NCI-H2107 (cell line): ENCODE measurements at places on chromosomes 3 and 15.

DNA sequence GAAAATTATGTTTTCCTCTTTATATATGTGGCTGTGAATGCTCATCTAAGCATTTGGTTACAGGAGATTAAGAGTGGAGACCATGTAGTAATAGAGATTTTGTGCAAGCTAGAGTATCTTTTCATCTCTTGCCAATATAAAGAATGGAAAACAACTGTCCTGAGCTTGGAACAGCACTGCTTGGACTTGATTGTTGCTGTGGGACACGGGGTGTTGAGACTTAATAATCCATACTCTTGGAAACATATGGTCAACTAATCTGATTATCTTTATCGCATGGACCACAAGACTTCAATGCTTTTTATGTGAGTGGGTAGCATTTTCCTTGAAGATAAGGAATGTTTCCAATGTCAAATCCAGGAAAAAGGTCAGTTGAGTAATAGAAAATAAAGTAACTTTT, 806.3 kb downstream of the DIPK2A start:
- no peak for DNase-seq

GRCh38 chr3:141659821-141660613, 78.1 kb upstream of the RNF7 start:
- DNase-seq, result peak; percentile 51

DNA sequence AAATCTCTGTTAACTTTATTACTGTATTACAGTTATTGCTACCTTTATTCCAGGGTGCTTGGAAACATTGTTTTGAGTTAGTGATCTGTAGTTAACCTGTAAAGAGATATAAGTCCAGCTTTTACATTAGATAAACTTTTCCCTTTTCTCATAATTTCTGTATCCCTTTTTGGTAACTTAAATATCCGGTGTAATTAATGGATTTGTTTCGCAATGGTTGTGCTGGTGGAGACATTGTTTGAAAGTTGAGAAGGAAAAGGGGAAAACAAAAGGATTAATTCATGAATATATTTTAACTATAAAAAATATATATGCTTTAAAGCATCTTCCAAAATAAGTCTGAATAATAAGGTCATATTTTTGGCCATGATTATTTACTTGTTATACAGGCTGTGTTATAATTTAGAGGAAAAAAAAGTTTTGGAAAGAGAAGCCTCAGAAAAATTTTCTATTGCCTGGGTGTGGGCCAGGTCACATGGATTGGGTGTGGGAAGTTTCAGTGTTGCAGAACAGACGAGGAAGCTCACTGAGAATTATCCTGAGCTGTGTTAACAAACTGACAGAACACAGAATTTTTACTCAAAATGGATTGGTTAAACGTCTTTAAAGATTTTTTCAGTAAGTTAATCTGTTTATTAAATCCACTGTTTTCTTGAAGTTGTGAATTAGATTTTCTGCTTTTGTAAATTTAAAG, 27.7 kb upstream of the IL20RB start:
- no peak for DNase-seq

DNA sequence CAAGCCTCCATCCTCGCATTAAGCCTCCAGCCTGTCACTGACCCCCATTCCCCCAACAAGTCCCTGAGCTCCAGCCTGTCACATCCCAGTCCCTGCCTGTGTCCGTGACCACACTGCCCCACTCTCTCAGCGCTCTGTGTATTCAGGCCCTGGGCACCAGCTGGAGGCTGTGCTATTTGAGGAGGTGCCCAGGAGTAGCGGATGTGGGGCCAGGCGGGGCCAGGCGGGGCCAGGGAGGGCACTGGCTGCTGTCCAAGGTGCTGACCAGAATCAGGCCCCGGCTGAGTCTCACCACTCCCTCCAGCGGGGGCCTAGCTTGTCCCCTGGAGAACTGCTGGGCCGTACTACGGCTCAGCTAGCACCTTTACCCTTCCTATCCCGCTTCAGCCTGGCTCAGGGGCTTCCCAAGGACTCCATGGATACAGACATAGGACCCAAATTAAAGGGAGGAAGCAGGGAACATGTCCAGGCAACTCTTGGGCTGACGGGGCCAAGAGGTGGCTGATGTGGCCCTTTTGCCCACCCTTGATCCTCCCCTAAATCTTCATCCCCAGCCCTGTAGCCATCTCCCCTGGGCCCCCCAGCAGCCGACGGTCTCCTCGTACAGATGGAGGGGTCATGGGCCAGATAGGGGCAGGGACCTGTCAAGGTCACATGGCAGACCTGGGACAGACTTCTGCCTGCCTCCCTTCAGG, 1.1 kb downstream of the HHATL start:
- no peak for DNase-seq

- DNase-seq, result no peak
Measured at GRCh38 chr3:101979033-101979432, 129.7 kb downstream of the NFKBIZ start.

GRCh38 chr3:178059119-178059518, 477.1 kb upstream of the KCNMB2 start:
- no peak for DNase-seq

DNA sequence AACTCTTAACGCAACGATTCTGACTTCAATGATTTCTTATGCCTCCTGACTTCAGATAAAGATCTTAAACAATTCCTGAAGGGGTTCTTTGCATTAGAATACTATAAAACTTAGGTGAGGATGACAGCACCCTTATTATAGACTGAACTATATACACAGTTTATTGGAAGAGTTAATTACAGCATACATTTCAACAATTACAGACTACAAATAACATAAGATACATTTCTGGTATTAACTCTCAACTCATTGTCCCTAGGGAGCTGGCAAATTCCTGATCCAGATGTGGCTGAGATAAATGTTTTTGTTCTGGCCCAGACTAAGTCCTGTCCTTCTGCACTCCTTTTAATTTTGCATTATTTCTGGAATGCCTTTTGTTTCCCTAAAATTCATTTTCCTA, 155.5 kb upstream of the TMC3 start:
- DNase-seq, result no peak

DNA sequence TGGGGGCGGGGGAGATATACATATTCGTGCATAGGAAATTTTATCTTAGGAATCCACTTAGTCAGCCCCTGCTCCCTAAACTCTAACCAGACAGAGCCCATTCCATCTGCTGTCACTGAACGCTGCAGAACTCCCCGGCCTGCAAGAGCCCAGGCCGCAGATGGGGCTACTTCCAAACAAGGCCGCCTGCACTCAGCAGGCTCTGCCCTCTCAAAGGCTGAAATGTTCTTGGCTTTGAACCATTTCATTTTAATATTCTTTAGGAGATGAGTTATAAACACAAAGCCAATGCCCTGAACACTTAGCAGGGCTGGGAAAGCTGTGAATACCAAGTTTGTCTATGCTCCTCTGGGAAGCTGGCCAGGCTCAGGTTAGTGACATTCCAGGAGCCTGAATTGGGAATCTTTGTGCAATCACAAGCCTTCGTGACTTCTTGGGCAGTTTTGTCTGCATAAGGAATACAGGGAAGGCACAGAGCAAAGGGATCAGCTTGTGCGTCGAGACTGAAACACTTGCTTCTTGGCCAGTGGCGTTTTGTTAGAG, 65.0 kb downstream of the SYNM start:
- DNase-seq, result no peak

- no peak for DNase-seq
Measured at GRCh38 chr3:50299929-50300680, 900 bp upstream of the HYAL3 start.

GRCh38 chr3:28243424-28244106, 2.1 kb downstream of the CMC1 start:
- no peak for DNase-seq

DNA sequence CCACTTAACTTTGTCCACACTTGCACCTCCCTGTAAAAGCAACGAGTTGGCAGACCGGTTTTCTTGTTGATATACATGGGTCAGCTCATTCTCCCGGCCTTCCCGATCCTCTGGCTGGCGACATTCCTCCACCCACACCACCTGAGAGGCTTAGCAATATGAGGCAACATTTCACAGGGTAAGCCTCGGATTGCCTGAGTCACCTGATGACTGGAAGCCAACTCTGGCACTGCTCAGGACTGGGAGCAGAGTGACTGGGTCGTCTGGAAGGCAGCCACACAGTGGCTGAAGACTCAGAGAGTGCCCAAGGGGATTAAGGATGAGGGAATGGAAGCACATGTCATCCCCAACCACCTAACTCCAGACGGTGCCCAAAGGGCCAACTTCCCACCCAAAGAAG, 9.8 kb downstream of the HOMER2 start:
- DNase-seq, result no peak

DNA sequence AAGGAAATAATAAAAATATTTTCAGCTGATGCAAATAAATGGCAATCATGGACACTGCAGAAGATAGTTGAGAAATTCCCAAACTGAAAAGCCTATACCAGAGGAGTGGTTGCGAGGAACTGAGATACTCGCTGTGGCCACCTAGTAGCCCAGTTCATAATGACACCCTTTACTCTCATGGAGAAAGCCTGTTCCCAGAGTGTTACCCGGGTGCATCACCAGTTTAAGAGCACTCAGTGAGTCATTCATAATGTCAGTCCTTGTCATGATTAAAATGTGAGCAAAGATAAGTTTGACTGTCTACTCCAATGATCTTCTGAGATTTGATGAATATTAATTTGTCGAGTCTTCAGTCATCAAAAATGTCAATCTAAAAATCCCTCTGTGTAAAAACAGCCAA, 138.4 kb upstream of the LRRC3B start:
- no peak for DNase-seq

GRCh38 chr15:58284293-58284692, 146.1 kb downstream of the AQP9 start:
- DNase-seq, result no peak

- no peak for DNase-seq
Measured at GRCh38 chr15:40080104-40080503, 28.6 kb downstream of the BMF start.

DNA sequence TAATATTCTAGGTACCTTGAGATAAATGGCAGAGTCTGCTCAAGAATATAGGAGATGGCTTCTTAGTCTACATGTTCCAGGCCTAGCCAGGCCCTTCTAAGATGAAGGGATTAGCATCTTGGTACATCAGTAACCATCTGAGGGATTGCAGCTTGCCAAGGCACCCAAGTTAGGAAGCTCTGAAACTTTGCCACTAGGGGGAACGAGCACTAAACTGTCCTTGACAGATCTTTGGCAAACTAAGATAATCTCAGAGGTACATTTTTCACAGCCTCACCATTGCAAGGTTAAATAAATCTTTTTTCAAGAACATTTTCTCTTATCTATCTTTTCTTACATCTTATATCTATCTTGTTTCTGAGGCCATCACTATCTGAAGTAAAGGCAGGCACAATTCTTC, 351.2 kb downstream of the RAP2B start:
- DNase-seq, result no peak

GRCh38 chr15:99097441-99098410, 7.2 kb upstream of the SYNM start:
- DNase-seq, result no peak

- no peak for DNase-seq
Measured at GRCh38 chr3:114214542-114215341, 22.6 kb downstream of the ZNF80 start.

DNA sequence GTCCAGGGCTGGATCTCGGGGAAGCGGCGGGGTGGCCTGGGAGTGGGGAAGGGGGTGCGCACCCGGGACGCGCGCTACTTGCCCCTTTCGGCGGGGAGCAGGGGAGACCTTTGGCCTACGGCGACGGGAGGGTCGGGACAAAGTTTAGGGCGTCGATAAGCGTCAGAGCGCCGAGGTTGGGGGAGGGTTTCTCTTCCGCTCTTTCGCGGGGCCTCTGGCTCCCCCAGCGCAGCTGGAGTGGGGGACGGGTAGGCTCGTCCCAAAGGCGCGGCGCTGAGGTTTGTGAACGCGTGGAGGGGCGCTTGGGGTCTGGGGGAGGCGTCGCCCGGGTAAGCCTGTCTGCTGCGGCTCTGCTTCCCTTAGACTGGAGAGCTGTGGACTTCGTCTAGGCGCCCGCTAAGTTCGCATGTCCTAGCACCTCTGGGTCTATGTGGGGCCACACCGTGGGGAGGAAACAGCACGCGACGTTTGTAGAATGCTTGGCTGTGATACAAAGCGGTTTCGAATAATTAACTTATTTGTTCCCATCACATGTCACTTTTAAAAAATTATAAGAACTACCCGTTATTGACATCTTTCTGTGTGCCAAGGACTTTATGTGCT, 527 bp downstream of the B2M start:
- no peak for DNase-seq

DNA sequence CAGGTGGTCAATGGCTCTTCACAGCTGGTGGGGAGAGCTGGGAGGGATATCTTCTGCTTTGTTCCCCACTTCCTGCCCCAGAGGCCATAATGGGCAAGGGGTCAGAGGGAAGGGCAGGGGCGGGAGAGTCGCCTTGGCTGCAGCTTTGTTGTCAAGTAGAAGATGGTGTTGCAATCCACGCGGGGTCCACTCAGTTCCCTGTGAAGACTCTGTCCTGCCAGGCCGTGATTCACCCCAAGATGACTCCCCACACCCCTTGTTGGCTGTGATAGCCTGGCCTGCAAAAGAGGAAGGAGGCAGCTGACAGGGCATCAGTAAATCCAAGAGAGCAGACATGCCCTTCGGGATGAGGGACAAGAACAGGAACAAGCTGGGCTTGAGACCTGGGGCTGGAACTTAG, 6.9 kb downstream of the GALNT15 start:
- DNase-seq, result no peak

GRCh38 chr15:62997441-62997840, 45.1 kb upstream of the TPM1 start:
- DNase-seq, result no peak

DNA sequence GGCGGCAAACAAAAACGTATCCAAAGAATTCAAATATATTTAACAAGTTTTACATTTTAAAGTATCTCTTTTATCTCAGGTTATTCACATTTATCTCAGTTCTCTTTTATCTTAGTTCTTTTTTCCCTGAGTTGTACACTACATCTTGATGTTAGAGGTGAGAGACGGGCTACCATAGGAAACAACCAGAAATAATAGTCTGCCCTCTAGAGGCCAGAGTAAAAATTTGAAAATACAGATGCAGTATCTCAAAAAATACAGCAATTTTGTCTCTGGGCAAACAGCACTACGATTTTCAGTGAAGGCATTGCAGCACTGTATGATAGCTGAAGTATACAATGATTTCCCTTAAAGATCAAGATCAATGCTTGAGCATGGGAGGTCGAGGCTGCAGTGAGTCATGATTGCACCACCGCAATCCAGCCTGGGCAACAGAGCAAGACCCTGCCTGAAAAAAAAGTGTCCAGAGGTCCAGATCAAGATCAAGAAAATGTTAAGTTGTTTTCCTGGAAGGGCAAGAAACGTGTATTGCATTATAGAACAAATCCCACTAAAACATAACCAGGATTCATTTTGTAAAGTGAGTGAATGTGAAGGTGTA, 82.6 kb upstream of the ATP11B start:
- peak; percentile 42 for DNase-seq

GRCh38 chr3:144187531-144188210, 216.0 kb downstream of the DIPK2A start:
- no peak for DNase-seq

DNA sequence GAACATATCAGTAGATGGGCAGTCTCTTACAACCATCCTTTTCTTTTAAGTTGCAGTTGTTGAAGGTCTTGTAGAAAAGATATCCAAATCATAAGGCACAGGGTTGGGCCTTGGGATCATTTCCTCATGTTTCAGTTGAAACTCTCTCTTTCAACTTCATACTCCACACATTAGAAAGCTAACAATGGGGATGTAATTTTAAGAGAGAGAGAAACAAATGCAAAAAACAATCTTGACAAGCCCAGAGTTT, 747.9 kb downstream of the ROBO1 start:
- DNase-seq, result no peak

GRCh38 chr3:193620057-193620456, 27.0 kb downstream of the OPA1 start:
- no peak for DNase-seq
